T-cell (primary cell): ENCODE measurements at places on chromosomes 5 and 9. TPM values are rescaled to one million over a fixed set of nuclear protein-coding genes. Genes with fewer than 3 reads are reported as not detected.
A peak's percentile ranks its signal among the peaks of the same experiment; 100 is the strongest.

DNA sequence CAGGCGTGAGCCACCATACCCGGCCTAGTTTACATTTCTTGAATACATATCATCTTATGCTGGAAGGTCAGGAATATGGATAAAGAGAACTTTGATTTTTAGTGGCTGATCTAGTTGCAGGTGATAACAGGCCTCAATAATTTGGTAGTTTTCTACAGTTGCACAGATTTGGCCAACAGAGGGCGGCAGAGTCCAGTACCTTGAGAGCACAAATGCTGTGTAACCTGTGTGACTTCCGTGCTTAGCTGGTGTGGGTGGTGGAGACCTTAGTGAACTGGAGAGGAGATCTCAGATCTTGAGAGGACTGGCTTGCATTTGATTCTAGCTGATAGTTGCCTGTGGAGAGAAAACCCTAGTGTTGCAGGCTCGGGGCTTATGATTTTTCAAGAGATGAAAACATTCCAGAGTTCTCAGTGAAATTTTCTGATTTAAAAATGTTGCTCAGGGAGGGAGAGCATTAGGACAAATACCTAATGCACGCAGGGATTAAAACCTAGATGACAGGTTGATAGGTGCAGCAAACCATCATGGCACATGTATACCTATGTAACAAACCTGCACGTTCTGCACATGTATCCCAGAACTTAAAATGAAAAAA lies 17.4 kb upstream of the GPR151 start:
- H3K36me3 ChIP-seq, result no peaks in the 10 kb centered on the region
- H3K4me1 ChIP-seq, result peaks cover 3% of the 10 kb centered on the region
- peak; percentile 69 for DNase-seq
- no peak overlapping the region for H3K4me3 ChIP-seq

DNA sequence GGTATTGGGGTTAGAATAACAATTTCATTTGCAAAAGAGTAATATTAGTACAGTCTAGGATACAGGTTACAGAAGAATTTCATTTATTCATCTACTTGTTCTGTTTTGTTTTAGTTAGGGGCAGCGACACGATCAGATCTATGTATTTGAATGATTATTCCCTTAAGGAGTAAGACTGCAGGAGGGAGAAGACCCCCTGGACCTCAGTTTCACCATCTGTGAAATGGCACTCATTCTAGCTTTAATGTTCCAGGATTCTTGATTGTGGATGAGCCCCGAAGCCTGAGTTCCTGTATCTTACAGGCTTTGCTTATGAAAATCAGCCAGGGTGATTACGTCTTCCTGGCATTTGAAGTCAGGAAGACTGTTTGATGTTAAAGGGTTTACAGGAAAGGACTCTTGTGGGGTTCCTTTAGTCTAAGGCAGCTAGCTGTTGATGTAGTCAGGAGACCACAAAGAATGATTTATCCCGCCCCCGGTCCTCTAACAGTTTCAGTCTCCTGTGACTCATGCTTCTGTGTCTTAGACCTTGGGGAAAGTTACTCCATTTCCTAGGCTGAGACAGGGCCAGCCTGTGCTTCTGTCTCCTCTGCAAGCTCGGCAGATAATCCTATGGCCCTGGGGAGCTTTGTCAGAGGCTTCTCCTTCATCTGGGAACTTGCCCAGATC lies 11.5 kb downstream of the SMIM3 start:
- H3K4me1 ChIP-seq, result peaks cover 17% of the 10 kb centered on the region
- no peaks in the 10 kb centered on the region for H3K36me3 ChIP-seq
- peak; percentile 68 for DNase-seq
- H3K27me3 ChIP-seq, result no peaks in the 10 kb centered on the region
- H3K27ac ChIP-seq, result peak overlapping the region; percentile 36

- no peak overlapping the region for H3K4me3 ChIP-seq
- no peaks in the 10 kb centered on the region for H3K4me1 ChIP-seq
Observed at GRCh38 chr5:116520771-116521170, 53.9 kb downstream of the SEMA6A start.

GRCh38 chr5:103774721-103775120 lies 212.1 kb upstream of the NUDT12 start:
- H3K27me3 ChIP-seq, result no peaks in the 10 kb centered on the region
- no peaks in the 10 kb centered on the region for H3K4me1 ChIP-seq
- no peak for DNase-seq
- no peak overlapping the region for H3K4me3 ChIP-seq
- H3K36me3 ChIP-seq, result no peaks in the 10 kb centered on the region
- no peak overlapping the region for H3K27ac ChIP-seq

- no peaks in the 10 kb centered on the region for H3K36me3 ChIP-seq
- no peak overlapping the region for H3K27ac ChIP-seq
- H3K27me3 ChIP-seq, result no peaks in the 10 kb centered on the region
Observed at GRCh38 chr5:116970318-116970717, 395.7 kb upstream of the SEMA6A start.

GRCh38 chr5:164422400-164422799 lies 917.0 kb downstream of the MAT2B start:
- H3K27me3 ChIP-seq, result no peaks in the 10 kb centered on the region
- no peaks in the 10 kb centered on the region for H3K36me3 ChIP-seq
- no peak overlapping the region for H3K27ac ChIP-seq

Gene TOR4A
- total RNA-seq, result 4.9 TPM

Gene CA9
- total RNA-seq, result not detected

Gene GPR150
- total RNA-seq, result 1.2 TPM

Gene ADAM19
- total RNA-seq, result 30.7 TPM

Gene DRD1
- not detected for total RNA-seq

Gene ACTL7A
- total RNA-seq, result not detected

Gene PCDHA6
- not detected for total RNA-seq
